ENCODE measurements at places on chromosomes 3 and 15.

DNA sequence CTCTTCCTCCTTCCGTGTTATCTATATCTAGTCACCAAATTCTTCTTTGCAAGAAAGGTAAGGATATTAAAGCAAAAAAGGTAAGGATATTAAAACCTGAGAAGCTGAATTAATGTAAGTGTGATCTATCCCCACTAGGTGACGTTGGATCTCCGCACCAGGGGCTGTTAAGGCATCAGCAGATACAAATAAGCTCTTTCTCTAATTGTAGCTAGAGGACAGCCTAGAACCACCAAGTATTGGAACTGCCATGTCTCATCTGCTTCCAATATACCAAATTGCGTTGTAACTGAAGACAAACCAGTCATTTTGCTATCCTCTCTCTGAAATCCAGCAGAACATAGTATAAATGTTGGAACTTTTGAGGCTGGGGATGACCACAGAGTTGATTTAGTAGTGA lies 471.2 kb upstream of the TGFBR2 start:
- DNase-seq = no peak

GRCh38 chr3:118909763-118910162 lies 124.9 kb downstream of the IGSF11 start:
- no peak for DNase-seq

DNA sequence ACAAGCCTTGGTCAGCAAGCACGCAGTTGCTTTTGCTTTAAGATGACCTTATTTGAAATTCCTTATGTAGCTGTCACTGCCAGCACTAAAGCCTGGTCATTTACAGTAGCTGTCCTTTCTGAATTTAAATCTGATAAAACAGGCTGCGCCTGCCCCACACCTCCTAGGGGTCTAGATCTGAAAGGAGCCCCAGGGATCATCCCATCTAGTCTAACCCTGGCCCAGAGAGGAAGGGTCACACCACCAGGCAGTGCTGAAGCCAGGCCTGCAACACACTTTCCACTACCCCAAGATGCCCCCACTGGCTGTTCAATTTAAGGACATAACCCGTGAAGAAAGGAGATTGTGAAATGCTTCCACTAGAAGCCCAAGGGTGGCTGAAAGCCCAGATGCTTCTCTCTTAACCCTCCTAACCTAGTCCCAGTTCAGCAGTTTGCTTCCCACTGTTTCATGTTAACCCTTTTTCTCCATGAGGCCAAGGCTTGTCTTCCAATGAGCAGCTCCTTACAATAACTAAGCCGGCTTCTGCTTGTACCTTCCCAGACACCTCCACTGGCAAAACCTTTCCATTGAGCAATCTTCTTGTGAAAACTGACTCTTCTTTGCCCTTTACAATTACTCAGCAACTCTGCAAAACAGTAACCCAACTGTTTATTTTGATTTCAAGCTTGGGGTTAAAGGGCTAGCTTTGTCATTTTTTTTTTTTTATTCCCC lies 198.9 kb upstream of the LPP start:
- DNase-seq = no peak

DNA sequence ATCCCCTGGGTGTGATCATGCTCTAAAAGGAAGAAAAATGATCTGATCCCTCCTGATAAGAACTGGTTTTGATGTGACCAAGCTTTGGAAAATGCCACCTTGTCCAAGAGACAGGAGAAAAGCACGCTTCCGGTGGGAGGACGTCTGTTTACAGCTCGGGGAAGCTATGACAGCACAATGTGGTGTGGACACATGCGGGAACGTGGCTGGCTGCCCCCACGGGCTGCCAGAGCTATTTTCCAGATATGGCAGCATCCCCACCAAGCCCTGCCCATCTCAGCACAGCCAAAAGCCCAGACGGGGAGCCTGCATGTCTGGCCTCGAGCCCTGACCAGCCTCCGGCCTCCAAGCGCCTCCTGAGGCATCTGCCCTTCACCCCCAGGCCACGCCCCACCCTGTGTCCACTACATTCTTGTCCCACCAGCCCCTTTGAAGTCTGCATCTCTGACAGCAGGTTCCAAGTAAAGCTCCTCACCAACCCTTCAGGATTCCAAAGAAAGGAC lies 63.2 kb upstream of the HRH1 start:
- no peak for DNase-seq

GRCh38 chr15:63474810-63475316 lies 29.5 kb upstream of the USP3 start:
- no peak for DNase-seq

DNA sequence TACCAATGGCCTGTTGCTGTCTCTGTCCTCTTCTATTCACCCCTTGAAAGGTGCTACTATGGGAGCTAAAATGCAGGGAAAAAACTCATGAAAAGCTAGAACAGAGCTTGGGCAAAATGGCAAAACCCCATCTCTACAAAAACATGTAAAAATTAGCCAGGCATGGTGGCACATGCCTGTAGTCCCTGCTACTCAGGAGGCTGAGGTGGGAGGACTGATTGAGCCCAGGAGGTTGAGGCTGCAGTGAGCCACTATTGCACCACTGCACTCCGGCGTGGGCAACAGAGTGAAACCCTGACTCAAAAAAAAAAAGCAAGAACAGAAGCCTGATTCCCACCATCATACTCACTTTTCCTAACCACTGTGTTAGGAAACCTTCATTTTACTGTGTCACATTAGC lies 1.9 kb downstream of the MAP4 start:
- no peak for DNase-seq

- peak; percentile 14 for DNase-seq
Measured at GRCh38 chr15:40029979-40030893, 8.7 kb downstream of the SRP14 start.

- DNase-seq = no peak
Measured at GRCh38 chr3:96007650-96008195, 806.7 kb upstream of the EPHA6 start.

DNA sequence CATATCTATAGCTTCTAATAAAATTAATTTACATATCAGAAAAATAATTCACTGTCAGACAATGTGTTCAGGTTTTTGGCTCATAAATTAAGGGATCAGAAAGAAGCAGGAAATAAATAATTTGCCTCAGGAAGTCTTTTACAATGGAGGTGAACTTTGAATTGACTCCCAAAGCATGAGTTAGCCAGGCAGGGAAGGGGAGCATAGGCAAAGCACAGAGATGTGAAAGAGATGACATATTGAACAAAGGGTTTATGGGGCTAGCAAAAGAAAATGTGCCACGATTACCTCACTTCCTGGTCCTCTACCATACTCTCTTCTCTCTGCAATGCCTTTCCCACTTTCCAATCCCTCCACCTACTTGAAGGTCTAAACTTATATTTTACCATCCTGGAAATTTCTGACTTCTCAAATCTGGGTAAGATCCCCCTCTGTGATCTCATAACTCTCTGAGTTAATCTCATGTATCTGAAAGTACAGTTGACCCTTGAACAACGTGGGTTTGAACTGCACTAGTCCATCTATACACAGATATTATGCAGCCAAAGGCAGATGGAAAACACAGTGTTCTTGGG lies 4.1 kb upstream of the HEXA start:
- no peak for DNase-seq

DNA sequence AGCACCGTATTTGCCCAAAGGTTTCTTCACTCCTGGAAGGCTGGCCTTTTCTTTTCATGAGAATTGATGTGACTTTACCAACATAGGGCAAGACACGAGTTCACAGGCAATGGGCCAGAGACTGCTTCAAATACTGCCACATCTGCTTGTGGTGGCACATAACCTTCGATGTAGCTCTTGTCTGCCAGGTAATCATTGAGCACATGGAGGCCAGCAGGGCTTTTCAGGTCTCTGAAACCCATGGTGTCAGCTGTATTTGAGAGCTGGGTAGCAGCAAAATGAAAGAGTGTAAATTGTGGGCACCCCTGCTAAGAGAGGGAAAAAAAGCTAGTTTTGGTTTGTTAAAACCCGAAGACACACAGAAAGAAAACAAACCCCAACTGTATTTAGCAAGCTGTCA lies 200.7 kb downstream of the NAALADL2 start:
- DNase-seq = no peak

GRCh38 chr3:107822308-107822707 lies 268.5 kb downstream of the CD47 start:
- no peak for DNase-seq

DNA sequence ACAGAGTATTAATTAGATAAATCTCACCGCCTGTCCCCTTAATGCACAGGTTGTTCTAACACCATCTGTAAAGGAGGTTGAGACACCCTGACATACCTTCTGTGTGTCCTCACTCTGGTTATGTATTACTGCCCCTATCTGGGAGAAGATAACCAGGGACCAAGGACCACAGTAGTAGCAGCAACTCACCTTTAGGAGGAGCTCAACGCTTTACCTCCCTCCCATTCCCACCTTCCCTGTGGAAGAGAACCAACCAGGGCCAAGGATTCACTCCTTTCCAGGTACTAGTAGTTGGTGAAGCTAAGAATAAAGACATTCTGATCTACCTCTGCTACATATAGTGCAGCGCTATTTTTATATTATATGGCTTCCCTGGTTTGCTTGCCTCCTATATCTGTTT lies 232.6 kb downstream of the MEX3B start:
- DNase-seq = no peak

GRCh38 chr15:60162968-60163355 lies 158.9 kb downstream of the FOXB1 start:
- DNase-seq = no peak

DNA sequence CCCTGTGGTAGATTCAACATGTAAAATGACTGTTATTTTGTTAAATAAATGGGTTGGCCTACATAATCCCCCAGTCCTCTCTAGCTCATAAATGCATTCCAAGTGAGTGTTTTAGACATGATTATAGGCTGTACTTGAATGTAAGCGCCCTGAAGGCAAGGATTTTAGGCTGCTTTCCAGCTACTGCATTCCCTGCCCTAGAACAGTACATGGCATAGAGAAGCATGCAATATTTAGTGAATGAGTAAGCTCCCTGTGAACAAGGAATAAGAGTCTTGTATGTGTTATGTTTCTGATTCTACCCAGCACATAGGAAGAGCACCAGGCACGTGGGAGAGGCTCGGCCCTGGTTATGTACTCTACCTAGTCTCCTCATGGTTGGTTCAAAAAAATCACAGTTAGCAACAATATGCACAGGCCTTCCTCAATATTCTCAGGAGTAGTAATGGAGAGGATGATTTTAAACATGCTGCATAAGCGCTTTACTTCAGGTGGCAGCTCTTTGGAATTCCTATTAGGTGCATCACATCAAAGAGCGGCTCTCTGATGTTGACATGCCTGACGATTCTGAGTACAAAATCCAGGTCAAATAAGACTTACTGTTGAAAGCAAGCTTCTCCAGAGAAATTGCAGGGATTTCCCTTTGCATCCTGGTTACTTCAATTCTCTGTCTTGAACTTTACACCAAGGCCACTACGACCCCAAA lies 456.6 kb downstream of the MAGI1 start:
- DNase-seq = no peak

DNA sequence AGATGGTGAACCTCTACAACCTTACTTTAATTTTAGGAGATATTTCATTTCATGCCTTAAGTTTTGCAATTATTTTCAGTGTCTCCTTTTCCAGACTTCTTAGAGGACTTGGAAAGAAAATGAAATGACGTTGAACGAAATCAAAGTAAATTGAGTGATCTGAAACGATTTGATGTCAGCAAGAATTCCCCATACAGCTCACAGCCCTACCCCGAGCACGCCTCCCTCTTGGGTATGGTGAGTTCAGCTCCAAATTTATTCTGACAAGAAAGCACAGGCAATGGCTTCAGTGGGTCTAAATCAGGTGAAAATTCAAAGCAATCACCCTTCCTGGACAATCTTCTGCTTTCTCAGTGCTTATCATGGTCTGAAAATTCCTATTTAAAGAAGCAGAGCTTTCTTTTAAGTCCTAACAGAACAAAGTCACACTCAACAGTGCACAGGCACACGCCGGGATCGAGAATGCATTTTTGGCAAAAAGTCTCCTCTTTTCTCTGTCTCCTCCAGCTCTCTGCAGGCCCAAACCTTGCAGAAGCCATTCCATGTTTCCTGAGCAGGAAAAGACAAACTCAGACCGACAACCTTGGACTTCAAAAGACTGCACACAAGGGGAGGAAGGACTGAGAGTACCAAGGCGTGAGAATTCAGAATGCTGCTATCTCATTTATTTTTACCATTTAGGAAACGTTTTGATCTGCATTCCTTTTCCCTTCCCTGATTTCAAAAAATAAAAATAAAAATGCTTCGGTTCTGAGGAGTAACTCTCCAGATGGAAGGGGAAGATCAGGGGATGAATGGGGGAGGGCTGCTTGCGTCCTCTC lies 72.0 kb downstream of the CCNL1 start:
- no peak for DNase-seq

GRCh38 chr3:177045767-177046166 lies 151.5 kb downstream of the TBL1XR1 start:
- DNase-seq = no peak

DNA sequence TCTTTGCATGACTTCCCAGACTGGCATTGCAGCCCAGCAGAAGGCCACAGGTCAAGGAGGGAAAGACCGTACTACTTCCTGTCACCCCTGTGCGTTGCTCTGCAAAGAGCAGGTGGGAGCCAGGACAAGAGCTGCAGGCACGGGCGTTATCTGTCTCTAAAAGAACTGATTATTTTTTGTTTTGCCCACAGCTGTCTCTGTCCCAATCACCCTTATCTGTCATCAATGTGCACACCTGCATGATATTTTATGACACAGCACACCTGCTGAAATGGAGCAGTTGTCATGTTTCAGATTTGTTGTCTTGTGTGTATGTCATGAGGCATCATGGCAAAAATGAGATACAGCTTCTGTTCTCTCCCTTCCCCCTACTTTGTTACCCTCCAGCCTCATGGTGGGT lies 58.8 kb downstream of the SLCO3A1 start:
- DNase-seq = no peak

DNA sequence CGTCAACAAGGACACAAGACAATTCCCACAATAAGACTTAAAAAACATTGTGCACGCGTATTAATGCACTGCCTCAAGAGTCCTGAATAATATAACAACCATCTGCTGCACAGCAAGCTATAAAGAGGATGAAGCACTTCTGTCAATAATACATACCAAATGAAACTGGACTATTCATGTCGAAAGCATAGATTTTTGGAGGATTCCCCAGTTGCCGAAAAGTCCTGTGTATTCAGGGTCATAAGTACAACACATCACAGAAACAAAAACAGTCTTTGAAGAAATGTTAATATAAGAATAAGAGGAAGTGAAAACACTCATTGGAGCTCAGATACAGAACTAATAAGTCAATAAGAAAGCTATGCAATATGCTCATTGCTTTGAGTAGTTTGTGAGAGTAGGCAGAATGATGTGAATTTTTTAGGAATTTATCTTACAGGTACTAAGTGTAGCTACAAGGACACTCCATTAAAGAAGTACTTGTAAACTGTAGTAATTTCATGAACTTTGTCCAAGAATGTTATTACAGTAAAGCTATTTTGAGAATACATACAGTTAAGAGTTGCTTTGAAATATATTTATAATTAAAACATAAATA lies 31.6 kb downstream of the CBLB start:
- DNase-seq = no peak

DNA sequence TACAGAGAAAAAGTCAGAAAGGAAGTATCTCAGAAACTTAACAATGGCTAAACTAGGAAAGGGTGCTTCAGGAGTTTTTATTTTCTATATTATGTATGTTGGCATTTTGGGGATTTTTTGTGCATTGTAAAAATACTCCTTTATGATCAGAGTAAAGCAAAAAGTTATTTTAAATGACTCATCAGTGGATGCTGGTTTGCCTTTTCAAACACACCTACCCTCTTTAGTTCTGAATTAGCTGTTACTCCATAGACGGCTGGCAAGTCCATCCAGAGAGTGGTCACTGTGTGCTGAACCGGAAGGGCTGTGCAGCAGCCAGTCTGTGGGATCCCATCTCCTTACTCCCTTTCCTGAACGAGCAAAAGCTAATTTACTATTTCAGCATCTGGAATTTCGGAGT lies 942 bp downstream of the CCR9 start:
- DNase-seq = no peak
